Cardiac muscle cell (in vitro differentiated cells and primary cell): ENCODE measurements at places on chromosomes 13 and 19.

GRCh38 chr19:48325265-48325910, at the start of gene EMP3:
Gene EMP3 (plus strand): TSS chr19:48325552. CDS start chr19:48326845, 1,293 bp downstream.
- peak; percentile 88 for DNase-seq

DNA sequence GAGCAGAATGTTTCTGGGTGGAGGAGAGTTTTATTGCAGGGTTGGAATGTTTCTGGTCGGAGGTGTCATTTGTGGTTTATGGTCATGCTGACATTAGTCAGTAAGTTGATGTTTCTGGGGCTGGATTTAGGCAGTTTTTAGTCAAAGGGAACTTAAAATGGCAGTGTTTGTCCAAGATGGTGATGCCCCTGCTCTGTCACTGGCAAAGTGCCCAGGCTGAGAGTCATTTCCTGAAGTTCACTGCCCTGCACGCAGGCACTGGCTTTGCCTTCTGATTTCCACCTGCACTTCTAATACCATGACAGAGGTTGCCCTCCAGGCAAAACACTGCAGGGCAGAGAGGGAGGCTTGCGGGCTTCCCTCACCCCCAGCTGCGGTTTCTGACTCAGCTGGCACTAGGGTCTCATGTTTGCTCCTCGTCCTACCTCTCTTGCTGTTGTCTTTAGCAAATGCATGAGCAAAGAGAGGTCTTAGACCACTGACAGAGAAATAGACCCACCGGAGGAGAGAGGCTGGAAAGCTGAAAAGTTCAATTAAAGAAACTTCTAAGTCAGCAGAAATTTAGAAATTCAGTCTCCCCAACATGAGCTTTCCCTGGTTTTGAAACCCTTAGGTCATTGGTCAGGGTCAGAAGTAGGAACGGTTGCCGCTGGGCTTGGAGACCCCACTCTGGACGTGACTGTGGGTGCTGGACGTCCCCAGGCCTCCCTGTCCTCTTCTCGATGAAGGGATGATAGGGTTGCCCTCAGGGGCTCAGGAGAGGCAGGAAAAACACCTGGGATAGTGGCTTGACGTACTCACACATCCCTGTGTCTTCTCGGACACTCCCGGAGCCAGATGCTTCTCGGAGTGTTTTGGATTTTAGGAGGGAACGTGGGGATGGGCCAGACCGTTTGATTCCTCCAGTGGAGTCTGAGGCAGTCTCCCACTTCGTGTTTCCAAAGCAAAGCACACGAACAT, 26.3 kb downstream of the TMEM255B start:
- DNase-seq = no peak

- DNase-seq = no peak
Observed at GRCh38 chr13:24827799-24828198, 63.8 kb downstream of the RNF17 start.

DNA sequence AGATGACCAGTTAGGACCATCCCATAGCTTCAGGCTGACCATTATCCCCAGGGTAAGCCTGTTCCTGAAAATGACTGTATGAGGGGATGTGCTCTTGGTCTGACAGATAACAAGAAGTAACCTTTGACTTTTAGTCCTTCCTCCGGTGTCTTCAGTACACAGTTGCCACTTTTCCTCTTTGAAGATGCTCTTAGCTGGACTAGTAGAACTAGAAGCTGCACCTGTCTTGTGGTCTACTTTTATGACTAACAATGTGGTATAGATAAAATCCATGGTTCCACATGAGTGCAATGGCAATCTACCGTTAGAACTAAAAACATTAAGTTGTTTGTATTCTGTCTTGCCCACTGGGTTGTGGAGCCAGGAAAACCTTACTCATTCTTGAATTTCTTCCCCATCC, 5.9 kb upstream of the RUBCNL start:
- no peak for DNase-seq

GRCh38 chr13:36029166-36029565, 102.0 kb downstream of the DCLK1 start:
- peak; percentile 40 for DNase-seq

- no peak for DNase-seq
Observed at GRCh38 chr13:110107568-110108347, 199.2 kb downstream of the COL4A1 start.

GRCh38 chr19:40348961-40349507, 539 bp downstream of the PLD3 start:
- peak; percentile 48 for DNase-seq

- DNase-seq = no peak
Observed at GRCh38 chr19:6925801-6926751, 38.7 kb downstream of the ADGRE1 start.

GRCh38 chr13:43880214-43880855, 631 bp downstream of the LACC1 start:
- no peak for DNase-seq

GRCh38 chr19:6983448-6983847, 37.8 kb downstream of the MBD3L2B start:
- no peak for DNase-seq
